ENCODE measurements at places on chromosomes 4 and X.

GRCh38 chr4:82293304-82293703, 80.5 kb downstream of the HNRNPD start:
- DNase-seq = no peak

- DNase-seq = no peak
Observed at GRCh38 chr4:90148574-90149148, 21.5 kb downstream of the CCSER1 start.

- no peak for DNase-seq
Observed at GRCh38 chr4:150849016-150849415, 166.1 kb downstream of the LRBA start.

- no peak for DNase-seq
Observed at GRCh38 chr4:186650401-186651180, 73.1 kb downstream of the FAT1 start.

GRCh38 chr4:55912249-55912648, 36.5 kb upstream of the CEP135 start:
- DNase-seq = no peak

DNA sequence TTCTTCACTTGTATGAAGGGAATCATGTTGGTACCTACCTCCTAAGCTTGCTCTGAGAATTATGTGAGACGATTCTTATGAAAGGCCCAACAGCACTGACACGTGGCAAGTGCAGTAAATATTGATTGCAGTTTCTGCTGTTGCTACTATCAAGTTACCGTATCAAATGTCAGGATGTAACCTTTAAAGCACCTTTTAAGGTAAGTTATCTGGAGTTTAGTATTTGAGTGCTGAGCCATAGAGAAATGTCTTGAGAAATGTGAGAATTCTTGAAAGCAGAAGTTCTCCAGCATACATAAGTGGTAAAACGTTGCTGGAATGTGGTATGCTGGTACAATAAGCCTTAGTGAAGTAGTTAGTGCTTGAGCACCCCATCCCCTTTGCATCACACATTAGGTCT, 90.4 kb downstream of the PHOX2B start:
- no peak for DNase-seq

DNA sequence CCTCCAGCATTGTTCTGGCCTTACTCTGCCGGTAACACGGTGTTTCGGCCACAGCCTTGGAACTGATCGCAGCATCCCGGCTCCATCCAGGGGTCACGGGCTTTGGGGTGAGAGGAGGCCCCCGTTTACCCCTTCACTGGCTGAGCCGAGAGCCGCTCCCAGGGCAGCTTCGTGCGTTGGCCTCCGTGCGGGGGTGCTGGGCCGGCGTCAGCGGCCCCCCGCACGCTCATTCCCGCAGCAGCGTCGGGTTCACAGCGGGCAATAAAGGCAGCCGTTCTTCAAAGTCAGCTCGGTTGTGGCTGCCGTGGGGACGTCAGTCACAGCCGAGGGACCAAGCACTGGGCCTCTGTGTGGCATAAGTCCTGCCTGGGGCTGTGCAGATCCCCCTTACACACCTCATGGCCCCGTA, 25.3 kb upstream of the PLCXD1 start:
- DNase-seq = no peak

DNA sequence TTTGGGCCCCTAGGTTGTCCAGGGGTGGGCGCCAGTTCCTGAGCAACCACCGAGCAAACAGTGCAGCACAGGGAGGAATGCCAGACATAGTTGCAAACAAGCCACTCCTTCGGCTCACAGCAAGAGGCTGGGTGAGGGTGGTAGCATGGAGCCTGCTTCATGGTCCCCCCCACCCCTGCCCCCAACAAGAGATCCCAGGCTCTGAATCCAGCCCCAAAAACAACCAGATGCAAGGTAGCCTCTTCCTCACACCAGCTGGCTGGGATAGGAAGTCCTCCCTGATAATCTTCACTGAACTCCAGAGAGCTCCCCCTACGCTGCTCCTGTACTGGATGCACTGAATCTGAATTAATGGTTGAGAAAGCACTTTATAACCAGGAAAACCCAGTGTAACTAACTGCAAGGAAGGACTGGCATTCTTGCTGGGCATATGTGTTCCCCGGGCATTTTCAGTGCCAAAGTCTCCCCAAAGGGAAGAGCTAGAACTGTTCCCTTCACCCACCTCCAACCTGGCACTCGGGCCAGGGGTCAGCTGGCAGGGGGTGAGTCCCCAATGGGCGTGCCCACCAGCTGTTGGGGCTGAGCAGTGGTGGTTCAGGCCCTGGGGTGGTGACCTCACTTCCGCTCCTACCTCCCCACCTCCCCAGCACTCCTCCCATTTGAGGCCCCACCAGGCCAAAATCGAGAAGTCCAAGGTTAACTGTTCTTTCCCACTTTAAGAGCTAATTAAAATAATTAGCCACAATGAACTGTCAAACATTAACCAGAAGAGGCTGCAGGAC, 1.5 kb downstream of the ELF4 start:
- DNase-seq = no peak

GRCh38 chr4:119980456-119980855, 86.2 kb downstream of the MAD2L1 start:
- no peak for DNase-seq

DNA sequence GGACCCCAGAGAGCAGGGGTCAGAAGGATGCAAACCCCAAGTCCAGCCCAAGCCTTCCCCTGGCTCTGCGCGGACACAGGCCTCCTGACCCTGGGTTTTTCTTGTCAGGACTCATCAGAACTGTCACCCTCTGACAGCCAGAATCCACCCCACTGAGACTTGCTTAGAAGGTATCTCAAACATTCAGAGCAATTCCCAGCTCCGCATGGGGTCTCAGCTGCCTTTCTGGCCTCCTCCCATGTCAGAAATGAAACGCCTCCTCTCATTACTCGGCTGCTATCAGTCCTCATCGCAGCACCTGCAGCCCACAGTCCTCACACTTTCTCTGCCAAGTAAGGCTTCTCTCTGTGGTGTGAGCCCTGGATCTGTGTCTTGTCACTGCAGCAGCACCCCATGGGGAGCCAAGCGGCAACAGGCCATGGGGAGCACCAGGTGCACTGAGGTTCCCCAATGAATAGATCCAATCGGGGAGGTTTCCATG, 97.8 kb downstream of the WFS1 start:
- DNase-seq = no peak

GRCh38 chr4:137029026-137029425, 503.3 kb downstream of the PCDH18 start:
- no peak for DNase-seq

All from stimulated activated CD4-positive, alpha-beta T cell treated with anti-CD3 and anti-CD28 coated beads, TNF-alpha, amount 100 ng/mL, for 24 hours (primary cell).